SJSA1 (cell line): ENCODE measurements at places on chromosomes 12 and 14. TPM values are rescaled to one million over a fixed set of nuclear protein-coding genes. Genes with fewer than 3 reads are reported as not detected.

GRCh38 chr14:69014829-69015259, 35.7 kb upstream of the ACTN1 start:
- no peak overlapping the region for H3K4me3 ChIP-seq
- H3K27ac ChIP-seq = no peak overlapping the region
- no peaks in the 10 kb centered on the region for H3K36me3 ChIP-seq
- no peaks in the 10 kb centered on the region for H3K27me3 ChIP-seq
- peaks cover 12% of the 10 kb centered on the region for H3K4me1 ChIP-seq
- no peak for DNase-seq

DNA sequence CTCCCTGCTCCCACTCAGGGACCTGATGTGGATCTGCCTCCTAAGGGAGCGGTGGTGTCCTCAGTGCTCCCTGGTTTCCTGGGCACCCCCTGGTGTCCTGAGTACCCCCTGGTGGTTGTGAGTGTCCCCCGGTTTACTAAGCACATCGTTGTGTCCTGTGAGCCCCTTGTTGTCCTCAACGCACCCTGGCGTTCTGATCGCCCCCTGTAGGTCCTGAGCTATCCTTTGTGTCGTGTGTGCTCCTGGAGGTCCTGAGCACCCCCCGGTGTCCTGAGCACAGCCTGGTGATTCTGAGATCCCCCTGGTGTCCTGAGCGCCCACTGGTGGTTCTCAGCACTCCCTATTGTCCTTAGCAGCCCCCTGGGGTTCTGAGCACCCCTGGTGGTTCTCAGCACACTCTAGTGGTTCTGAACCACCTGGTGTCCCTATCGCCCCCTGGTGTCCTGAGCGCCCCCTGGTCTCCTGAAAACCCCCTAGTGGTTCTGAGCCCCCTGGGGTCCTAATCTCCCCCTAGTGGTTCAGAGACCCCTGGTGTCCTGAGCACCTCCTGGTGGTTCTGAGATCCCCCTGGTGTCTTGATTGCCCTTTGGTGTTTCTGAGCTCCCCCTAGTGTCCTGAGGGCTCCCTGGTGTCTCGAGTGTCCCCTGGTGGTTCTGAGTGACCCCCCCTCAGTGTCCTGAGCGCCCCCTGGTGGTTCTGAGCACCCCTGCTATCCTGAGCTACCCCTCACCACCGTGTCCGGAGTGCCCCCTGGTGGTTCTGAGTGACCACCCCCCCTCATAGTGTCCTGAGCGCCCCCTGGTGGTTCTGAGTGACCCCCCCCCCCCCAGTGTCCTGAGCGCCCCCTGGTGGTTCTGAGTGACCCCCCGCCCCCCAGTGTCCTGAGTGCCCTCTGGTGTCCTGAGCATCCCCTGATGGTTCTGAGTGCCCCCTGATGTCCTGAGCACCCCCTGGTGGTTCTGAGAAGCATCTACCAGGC, 615.1 kb downstream of the TMEM121 start:
- no peak overlapping the region for H3K27ac ChIP-seq
- no peaks in the 10 kb centered on the region for H3K4me1 ChIP-seq
- no peak overlapping the region for H3K4me3 ChIP-seq
- DNase-seq = no peak
- H3K27me3 ChIP-seq = no peaks in the 10 kb centered on the region

DNA sequence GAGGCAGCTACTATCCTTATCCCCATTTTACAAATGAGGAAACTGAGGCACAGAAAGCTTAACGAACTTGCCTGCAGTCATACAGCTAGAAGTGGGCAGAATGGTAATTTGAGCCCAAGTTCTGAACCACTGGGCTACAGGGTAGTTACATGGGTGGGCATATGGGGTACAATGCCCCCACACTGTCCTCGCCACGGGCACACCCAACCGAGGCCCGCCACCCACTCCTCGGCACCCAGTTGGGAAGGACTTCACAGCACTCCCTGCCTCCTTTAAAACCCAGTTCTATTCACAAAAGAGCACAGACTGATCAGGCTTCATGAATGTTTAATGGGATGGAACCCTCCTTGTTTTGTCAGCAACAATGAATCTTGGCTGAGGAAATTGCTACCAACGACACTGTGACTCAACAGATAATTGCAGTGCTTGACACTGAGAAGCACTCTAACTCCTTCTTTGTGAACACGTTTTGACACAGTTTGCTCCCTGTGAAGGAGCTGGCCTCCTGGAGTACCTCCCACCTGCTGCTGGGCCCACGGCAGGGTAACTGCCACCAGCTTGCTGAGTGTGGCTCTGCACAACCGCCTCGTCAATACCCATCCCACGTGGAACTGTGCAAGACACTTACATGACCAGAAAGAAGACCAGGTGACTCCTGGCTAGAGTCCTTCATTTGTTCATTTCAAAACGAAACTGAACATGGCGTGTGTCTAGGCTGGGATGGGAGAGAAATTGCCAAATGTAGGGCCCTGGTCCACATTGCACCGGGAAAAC, 63.5 kb downstream of the CLMN start:
- H3K27me3 ChIP-seq = no peaks in the 10 kb centered on the region
- peaks cover 11% of the 10 kb centered on the region for H3K4me1 ChIP-seq
- H3K4me3 ChIP-seq = no peak overlapping the region
- no peak for DNase-seq

GRCh38 chr12:9868311-9868801, 798 bp downstream of the CLEC2B start:
- DNase-seq = no peak
- H3K36me3 ChIP-seq = no peaks in the 10 kb centered on the region
- peak overlapping the region; percentile 90 for H3K27ac ChIP-seq
- 0 out of 2 replicates have a peak, but pooled peaks cover 4% of the 10 kb centered on the region for H3K4me1 ChIP-seq

DNA sequence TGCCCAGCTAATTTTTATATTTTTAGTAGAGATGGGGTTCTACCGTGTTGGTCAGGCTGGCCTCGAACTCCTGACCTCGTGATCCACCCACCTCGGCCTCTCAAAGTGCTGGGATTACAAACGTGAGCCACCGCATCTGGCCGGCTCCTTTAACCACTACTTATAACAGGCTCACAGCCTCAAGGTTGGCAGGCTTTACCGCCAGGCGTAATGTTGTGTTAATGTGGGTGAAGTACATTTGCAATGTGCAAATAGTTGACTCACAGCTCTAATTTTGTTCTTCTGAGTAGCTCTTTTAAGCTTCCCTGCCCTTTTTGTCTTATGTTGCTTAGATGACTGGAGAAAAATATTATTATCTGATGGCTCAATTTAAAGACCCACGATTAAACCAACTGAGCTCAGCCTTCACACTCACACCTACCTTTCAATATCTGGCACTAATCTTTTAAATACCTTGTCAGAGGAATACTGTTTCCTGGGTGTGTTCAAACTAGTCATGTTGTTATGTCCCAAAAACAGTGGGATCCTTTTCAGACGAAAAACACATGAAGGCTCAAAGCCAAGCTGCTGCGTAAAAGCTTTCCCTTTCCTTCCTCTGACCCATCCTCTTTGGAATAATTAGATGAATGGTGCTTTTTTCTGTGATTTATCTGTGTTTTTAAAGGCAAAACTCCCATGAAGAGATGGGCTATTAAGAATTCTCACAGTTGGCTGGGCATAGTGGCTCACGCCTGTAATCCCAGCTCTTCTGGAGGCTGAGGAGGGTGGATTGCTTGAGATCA, 57.2 kb upstream of the USP44 start:
- peak; percentile 33 for DNase-seq
- no peaks in the 10 kb centered on the region for H3K27me3 ChIP-seq
- H3K4me1 ChIP-seq = peaks cover 38% of the 10 kb centered on the region
- H3K27ac ChIP-seq = no peak overlapping the region

GRCh38 chr12:78835493-78835892, 29.1 kb upstream of the SYT1 start:
- H3K27me3 ChIP-seq = no peaks in the 10 kb centered on the region
- no peak overlapping the region for H3K4me3 ChIP-seq
- H3K36me3 ChIP-seq = no peaks in the 10 kb centered on the region
- no peak overlapping the region for H3K27ac ChIP-seq
- DNase-seq = no peak

- DNase-seq = peak; percentile 64
- no peaks in the 10 kb centered on the region for H3K36me3 ChIP-seq
- no peaks in the 10 kb centered on the region for H3K27me3 ChIP-seq
- no peak overlapping the region for H3K4me3 ChIP-seq
- peak overlapping the region; percentile 53 for H3K27ac ChIP-seq
- H3K4me1 ChIP-seq = peaks cover 71% of the 10 kb centered on the region
These were observed 37.3 kb downstream of the PTGER2 start for GRCh38 chr14:52351233-52352060.

DNA sequence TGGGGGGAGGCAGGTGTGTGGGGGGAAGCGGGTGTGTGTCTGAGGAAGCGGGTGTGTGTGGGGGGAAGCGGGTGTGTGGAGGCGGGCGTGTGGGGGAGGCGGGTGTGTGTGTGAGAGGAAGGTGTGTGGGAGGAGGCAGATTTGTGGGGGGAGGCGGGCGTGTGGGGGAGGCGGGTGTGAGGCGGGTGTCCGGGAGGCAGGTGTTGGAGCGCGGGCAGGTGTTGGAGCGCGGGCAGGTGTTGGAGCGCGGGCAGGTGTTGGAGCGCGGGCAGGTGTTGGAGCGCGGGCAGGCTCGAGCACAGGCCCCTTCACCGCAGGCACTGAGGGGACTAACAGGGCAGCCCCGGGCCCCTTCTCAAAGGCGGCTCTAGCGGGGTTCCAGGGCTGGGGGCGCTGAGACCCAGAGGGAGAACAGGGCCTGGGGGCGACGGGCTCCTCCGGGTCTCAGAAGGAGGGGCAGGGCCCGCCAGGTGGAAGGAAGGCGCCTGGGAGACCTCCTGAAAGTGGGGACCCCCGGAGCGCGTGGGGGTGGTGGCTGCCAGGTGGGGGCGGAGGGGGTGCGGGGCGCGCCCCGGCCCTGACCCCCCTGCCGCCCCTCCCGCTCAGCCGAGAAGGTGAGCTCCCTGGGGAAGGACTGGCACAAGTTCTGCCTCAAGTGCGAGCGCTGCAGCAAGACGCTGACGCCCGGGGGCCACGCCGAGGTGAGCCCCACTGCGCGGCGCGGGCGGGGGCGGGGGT, 3.2 kb downstream of the CRIP2 start:
- peaks cover 26% of the 10 kb centered on the region for H3K27me3 ChIP-seq
- H3K36me3 ChIP-seq = no peaks in the 10 kb centered on the region
- H3K4me3 ChIP-seq = no peak overlapping the region
- no peak for DNase-seq
- H3K27ac ChIP-seq = no peak overlapping the region

DNA sequence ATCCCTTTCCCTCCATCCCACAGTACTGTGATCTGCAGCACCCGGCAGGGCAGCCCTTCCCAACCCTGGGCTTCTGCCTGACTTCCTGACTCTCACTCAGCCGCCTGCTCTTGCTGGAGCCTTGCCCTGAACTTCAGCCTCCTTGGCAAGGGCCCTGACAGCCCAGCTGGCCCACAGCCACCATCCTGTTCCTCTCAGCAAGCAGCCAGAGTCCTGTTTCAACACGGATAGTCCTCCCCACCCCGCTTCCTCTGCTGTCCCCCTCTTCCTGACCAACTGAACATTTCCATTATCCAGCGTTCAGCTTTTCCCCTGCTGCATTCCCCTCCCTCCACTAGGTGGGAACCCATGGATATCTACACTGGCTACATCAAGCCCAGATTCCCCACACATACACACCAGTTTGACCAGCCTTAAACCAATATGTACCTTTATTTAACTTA, 74.0 kb upstream of the MDM1 start:
- no peak overlapping the region for H3K4me3 ChIP-seq
- no peaks in the 10 kb centered on the region; the same call in 1 of the 2 replicates for H3K27me3 ChIP-seq
- H3K36me3 ChIP-seq = no peaks in the 10 kb centered on the region
- no peaks in the 10 kb centered on the region for H3K4me1 ChIP-seq

- no peaks in the 10 kb centered on the region for H3K36me3 ChIP-seq
- DNase-seq = no peak
- no peaks in the 10 kb centered on the region for H3K27me3 ChIP-seq
- H3K4me1 ChIP-seq = no peaks in the 10 kb centered on the region
- H3K4me3 ChIP-seq = no peak overlapping the region
These were observed 87.3 kb downstream of the SUDS3 start for GRCh38 chr12:118463677-118464076.

- no peaks in the 10 kb centered on the region for H3K4me1 ChIP-seq
- H3K27ac ChIP-seq = no peak overlapping the region
- no peak for DNase-seq
These were observed 72.6 kb downstream of the NUAK1 start for GRCh38 chr12:106066051-106066705.

DNA sequence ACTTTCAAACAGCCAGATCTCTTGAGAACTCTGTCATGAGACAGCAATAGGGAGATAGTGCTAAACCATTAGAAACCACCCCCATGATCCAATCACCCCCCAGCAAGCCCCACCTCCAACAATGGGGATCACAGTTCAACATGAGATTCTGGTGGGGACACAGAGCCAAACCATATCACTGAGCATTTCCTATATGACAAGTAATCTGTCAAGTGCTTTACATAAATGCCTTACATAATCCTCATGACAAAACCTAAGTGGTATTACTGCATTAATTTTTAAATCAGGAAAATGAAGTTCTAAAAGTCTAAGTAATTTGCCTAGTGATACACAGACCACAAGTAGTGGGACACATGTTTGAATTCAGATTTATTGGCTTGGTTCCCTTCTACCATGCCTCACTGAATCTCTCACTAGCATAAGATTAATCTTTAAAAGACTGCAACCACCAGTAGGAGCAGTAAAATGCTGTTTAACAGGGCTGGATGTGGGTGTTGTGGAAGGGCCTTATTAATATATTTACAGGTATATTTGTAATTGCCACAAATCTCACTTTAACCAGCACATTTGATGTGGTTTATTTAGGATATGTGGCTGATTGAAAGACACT, 323.1 kb upstream of the FBXO33 start:
- H3K27me3 ChIP-seq = no peaks in the 10 kb centered on the region
- no peaks in the 10 kb centered on the region for H3K36me3 ChIP-seq
- no peaks in the 10 kb centered on the region for H3K4me1 ChIP-seq
- H3K4me3 ChIP-seq = no peak overlapping the region

GRCh38 chr14:70916799-70917198, 9.5 kb downstream of the PCNX1 start:
- peaks cover 15% of the 10 kb centered on the region for H3K4me1 ChIP-seq
- no peaks in the 10 kb centered on the region for H3K27me3 ChIP-seq
- H3K27ac ChIP-seq = no peak overlapping the region
- H3K36me3 ChIP-seq = peaks cover 9% of the 10 kb centered on the region
- DNase-seq = no peak

The HHIPL1 gene
- 0.42 TPM in 1 of 2 replicates, not detected in the other for total RNA-seq

The ANKRD33 gene
- not detected in 2 replicates for total RNA-seq

The NXPH4 gene
- 0.13 TPM in 1 of 2 replicates, not detected in the other for total RNA-seq

The PTGDR gene
- not detected in 2 replicates for total RNA-seq

The POTEG gene
- not detected in 2 replicates for total RNA-seq

The CCDC197 gene
- not detected in 2 replicates for total RNA-seq

The RAB21 gene
- 19.2 and 56.8 TPM in 2 replicates for total RNA-seq

The SDR9C7 gene
- not detected in 2 replicates for total RNA-seq

The DPY19L2 gene
- total RNA-seq = 6.1 and 7.0 TPM in 2 replicates
